ENCODE measurements at places on chromosomes 2 and 18.

DNA sequence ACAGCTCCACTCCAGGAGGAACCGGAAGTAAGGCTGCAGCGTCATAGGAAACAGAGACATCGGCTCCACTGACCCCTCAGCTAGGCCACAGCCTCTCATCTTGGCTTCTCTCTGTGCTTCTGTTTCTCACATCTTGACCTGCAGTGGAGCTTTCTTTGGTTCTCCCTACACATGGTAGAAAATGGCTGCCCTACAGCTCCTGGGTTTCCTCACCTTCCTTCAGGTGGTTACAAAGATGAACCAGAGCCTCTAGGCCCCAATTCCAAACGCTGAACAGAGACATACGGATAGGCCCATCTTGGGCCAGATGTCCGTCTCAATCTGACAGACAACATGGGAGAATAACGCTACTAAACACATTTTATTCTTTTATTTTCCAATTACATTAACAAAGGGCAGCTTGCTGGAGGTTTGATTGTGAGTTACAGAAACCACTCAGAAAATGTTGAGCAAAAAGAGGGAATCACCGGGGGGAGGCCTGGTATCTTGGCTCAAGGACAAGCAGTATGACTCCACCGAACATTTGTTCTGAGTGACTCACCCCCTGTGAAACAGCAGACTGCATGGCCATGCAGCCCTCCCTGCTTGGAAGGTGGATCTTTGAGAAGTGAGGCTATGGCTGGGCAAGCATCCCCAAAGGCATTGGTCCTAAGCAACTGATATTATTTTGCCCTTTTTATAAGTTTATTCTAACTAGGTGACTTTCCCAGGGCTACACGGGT is 303.5 kb downstream of the CDCA7 start:
- H3K27ac ChIP-seq: no peak overlapping the region
- DNase-seq: no peak
- no peak overlapping the region for H3K4me3 ChIP-seq
- no peaks in the 10 kb centered on the region for H3K36me3 ChIP-seq
- no peaks in the 10 kb centered on the region for H3K4me1 ChIP-seq

GRCh38 chr2:127014630-127015029 is 92.3 kb downstream of the BIN1 start:
- H3K4me1 ChIP-seq: no peaks in the 10 kb centered on the region
- no peak overlapping the region for H3K27ac ChIP-seq
- H3K4me3 ChIP-seq: no peak overlapping the region

GRCh38 chr18:26746398-26746797 is 119.1 kb downstream of the AQP4 start:
- H3K36me3 ChIP-seq: no peaks in the 10 kb centered on the region
- H3K27me3 ChIP-seq: no peaks in the 10 kb centered on the region
- no peak overlapping the region for H3K4me3 ChIP-seq
- H3K27ac ChIP-seq: no peak overlapping the region
- H3K4me1 ChIP-seq: no peaks in the 10 kb centered on the region
- no peak for DNase-seq

DNA sequence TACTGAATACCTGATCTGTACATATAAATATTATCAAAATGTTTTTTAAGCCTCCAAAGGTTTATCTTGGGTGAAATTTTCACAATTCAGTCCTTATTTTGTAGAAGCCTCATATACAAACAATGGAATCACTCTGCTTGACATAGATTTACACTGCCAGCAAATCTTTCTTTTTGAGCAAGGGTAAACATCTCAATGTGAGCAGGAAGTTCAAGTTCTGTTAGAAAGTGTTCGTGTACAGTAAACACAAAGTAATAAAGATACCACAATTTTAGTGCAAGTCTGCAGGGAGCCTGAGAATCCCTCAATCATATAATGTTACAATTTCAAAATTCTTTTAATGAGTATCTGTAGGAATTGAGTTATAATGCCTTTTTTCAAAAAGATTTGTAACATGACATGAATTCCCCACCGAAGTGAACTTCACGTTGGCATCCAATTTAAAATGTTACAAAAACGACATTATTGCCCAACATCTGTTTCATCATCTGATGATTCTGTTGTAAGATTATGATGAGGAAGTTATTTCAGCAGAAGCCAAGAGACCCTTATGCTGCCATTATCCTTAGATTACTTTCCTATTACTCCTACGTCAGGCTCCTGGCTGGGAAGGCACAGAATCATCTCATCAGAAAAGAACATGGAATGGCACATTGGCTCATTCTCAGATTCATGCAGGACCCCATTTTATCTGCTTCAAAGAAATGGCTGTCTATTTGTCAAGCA is 283.9 kb upstream of the ACVR2A start:
- no peak for DNase-seq
- H3K4me3 ChIP-seq: no peak overlapping the region
- no peak overlapping the region for H3K27ac ChIP-seq

DNA sequence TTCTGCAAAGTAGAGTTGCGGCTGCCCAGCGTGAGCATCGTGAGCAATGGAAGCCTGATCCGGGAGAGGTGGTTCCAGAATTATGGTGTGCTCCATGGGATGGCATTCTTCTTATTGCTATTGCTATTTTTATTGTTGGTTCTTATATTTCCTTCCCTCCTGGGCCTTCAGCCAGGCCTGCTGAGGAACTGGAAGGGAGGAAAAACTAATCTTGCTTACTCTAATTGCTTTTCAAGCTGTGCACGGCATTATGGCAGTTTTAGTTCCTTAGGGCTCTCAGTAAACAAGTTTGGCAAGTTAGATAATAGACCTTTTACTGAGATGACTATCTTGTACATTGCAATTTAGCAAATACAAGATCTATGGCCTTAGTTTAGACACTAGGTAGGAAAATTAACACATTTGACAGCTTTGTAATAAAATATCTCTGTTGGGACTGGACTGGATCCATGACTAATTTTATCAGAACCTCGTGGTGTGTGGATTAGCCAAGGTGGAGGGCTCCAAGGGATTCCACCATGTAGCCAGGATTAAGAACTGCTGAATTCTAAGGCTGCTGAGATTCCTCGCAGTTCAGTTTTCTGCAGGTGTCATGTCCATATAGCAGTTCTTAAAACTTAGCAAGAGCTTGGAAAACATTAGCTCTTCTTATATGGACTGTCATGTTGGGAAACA is 6.0 kb downstream of the RSAD2 start:
- H3K4me1 ChIP-seq: peaks cover 26% of the 10 kb centered on the region
- no peak overlapping the region for H3K4me3 ChIP-seq
- H3K27ac ChIP-seq: no peak overlapping the region
- no peak for DNase-seq
- H3K27me3 ChIP-seq: no peaks in the 10 kb centered on the region

GRCh38 chr2:228675091-228675490 is 493.6 kb upstream of the SPHKAP start:
- no peaks in the 10 kb centered on the region for H3K36me3 ChIP-seq
- no peak overlapping the region for H3K4me3 ChIP-seq
- no peak for DNase-seq
- H3K27me3 ChIP-seq: no peaks in the 10 kb centered on the region

- H3K27me3 ChIP-seq: no peaks in the 10 kb centered on the region
- no peaks in the 10 kb centered on the region for H3K36me3 ChIP-seq
- H3K27ac ChIP-seq: no peak overlapping the region
- no peak for DNase-seq
- H3K4me1 ChIP-seq: no peaks in the 10 kb centered on the region
Measured at GRCh38 chr2:175251425-175252041, 70.0 kb upstream of the ATP5MC3 start.

GRCh38 chr2:127698553-127699355 is 2.5 kb upstream of the SFT2D3 start:
- H3K36me3 ChIP-seq: no peaks in the 10 kb centered on the region
- H3K27ac ChIP-seq: no peak overlapping the region
- H3K4me3 ChIP-seq: no peak overlapping the region
- peaks cover 25% of the 10 kb centered on the region for H3K4me1 ChIP-seq
- no peak for DNase-seq

GRCh38 chr2:172389685-172390339 is 37.6 kb upstream of the ITGA6 start:
- H3K27me3 ChIP-seq: no peaks in the 10 kb centered on the region
- H3K4me3 ChIP-seq: no peak overlapping the region
- H3K4me1 ChIP-seq: no peaks in the 10 kb centered on the region
- H3K27ac ChIP-seq: no peak overlapping the region
- H3K36me3 ChIP-seq: no peaks in the 10 kb centered on the region

- H3K27me3 ChIP-seq: no peaks in the 10 kb centered on the region
- no peak overlapping the region for H3K4me3 ChIP-seq
- no peaks in the 10 kb centered on the region for H3K4me1 ChIP-seq
- H3K27ac ChIP-seq: no peak overlapping the region
Measured at GRCh38 chr2:136334967-136335366, 217.0 kb upstream of the CXCR4 start.

DNA sequence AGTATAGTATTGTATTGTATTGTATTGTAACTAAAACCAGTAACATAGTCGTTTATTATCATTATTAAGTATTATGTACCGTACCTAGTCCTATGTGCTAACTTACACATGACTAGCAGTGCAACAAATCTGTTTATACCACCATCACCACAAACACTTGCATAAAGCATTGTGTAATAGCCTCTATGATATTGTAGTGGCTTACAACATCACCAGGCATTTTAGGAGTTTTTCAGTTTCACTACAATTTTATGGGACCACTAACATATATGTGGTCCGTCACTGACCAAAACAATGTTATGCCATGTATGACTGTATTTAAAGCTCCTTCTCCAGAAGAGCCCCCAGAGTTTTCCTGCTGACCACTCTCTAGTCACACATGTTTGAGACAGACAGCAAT is 306.2 kb downstream of the SETBP1 start:
- H3K27me3 ChIP-seq: no peaks in the 10 kb centered on the region
- no peak overlapping the region for H3K4me3 ChIP-seq
- no peak for DNase-seq
- H3K4me1 ChIP-seq: no peaks in the 10 kb centered on the region
- no peak overlapping the region for H3K27ac ChIP-seq

DNA sequence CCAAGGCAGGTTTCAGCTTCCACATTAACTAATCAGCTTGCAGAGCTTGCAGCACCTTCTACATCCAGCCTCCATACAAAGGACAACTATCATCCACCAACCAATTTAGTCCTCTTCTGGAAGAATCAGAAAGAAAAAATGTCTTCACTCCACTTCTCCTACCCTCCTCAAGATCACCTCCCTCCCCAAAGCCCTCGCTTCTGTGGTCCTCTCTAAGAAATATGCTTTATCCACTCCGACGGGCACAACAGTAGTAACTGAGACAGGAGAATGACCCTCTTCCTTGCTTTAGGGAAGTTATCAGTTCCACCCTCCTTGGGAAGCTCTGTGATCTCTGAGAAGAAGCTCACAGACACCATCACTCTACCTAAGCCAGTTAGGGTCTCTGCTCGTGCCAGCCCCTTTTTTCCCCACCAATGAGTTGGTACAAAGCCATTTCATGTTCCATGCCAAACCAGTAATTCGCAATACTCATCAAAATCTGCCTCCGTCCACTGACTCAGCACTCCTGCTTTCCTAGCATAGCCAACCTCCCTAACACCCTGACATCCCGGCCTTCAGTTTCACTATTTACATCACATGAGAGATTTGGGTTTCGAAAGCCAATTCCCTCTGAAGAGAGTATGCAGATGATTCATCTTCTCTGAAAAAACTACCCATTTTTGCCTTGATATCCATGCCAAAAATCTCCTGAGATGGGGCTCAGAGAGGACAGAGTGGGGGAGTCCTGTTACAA is 114.1 kb upstream of the PKDCC start:
- no peak for DNase-seq
- no peaks in the 10 kb centered on the region for H3K27me3 ChIP-seq
- no peak overlapping the region for H3K4me3 ChIP-seq
- no peaks in the 10 kb centered on the region for H3K4me1 ChIP-seq
- H3K36me3 ChIP-seq: no peaks in the 10 kb centered on the region

DNA sequence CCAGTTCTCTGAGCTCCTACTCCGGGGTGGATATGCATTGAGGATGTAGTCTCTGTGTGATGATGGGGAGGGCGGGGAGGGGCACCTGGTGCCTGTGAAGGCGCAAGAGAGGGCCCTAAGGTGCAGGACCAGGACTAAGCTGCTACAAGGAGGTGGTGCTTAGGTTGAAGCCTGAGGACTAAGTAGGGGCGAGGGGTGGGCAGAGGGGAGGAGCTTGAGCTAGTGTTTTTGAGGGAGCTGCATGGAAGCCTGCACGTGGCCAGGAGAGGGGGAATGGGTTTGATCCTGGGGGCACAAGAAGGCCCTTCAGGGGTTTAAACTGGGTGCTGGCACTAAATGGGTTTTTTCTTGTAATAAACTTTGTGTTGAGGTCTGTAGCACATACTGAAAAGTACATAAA is 105.0 kb downstream of the UGGT1 start:
- no peak overlapping the region for H3K4me3 ChIP-seq
- no peak overlapping the region for H3K27ac ChIP-seq
- H3K4me1 ChIP-seq: peaks cover 26% of the 10 kb centered on the region
- H3K27me3 ChIP-seq: no peaks in the 10 kb centered on the region
- H3K36me3 ChIP-seq: no peaks in the 10 kb centered on the region
- DNase-seq: no peak

- H3K36me3 ChIP-seq: no peaks in the 10 kb centered on the region
- no peaks in the 10 kb centered on the region for H3K27me3 ChIP-seq
- H3K4me1 ChIP-seq: no peaks in the 10 kb centered on the region
- DNase-seq: no peak
Measured at GRCh38 chr2:16588565-16588964, 77.1 kb downstream of the CYRIA start.

DNA sequence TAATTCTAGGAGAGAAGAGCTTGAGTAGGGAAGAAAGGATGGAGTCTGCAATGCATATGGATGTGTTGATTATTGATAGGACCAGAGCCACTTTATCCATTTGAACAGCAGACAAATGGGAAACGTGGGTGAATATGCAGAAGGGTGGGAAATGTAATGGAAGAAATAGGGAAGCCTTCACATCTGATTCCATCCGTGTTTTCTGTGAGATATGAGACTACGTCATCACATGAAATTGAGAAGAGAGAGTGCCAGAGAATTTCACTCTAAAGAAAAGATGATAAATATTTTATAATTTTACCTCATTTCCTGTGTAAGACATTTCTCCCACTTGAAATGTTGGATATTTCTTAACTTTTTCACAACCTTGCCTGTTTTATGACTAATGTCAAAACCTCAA is 788.4 kb upstream of the FAM98A start:
- DNase-seq: no peak
- no peak overlapping the region for H3K4me3 ChIP-seq
- no peaks in the 10 kb centered on the region for H3K36me3 ChIP-seq
- H3K27me3 ChIP-seq: no peaks in the 10 kb centered on the region

DNA sequence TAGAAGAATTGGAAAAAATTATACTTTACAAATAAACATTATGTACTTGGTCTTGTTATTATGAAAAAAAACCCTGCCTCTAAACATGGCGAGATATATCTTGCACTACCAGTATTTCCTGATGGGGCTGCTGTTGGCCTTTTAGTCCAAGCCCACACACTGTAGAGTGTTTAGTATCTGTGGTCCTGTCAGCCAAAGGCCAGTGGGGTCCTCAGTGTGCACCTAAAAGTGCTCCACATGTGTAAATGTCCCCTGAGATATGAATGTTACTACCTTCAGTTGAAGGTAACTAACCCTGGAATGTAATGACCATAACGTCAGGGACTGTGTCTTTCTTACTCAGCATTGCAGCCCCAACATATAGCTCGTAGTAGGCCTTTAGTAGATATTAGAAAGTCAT is 71.1 kb upstream of the HK2 start:
- H3K27ac ChIP-seq: no peak overlapping the region
- H3K36me3 ChIP-seq: no peaks in the 10 kb centered on the region
- no peaks in the 10 kb centered on the region for H3K27me3 ChIP-seq

Measured in CD8-positive, alpha-beta memory T cell (primary cell).